ENCODE measurements at places on chromosomes 11 and 22.

DNA sequence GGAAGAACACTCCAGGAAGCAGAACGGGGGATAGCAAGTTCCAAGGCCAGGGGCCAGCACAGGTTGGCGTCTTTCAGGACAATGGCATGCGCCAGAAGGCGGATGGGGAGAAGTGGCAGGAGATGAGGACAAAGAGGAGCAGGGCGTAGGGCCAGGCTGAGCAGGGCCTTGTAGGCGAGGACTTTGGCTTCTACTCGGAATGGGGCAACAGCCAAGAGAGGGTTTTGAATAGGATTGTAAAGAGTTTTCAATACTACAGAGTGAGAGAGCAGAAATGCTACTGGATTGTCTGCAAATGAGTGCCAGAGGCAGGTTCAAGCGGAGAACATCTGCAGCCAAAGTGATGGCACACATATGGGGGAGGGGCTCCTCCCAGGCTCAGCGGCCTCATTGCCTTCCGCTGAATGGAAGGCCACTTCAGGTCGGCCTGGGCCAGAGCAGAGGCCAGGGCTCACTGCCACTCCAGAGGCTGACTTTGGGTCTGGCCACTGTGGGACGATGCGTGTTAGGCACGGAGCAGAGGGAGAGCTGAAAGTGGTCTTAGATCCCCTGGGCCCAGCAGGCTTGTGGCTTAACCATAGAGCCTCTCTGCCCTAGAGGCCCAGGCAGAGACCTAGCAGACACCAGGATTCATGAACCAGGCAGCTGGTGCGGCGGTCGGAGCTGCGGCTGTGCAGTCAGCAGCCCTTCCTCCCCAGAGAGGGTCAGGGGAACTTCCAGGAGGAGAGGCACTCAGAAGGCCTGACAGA, 118.2 kb downstream of the DSCAML1 start:
- DNase-seq: peak; percentile 40

GRCh38 chr11:114058871-114059277, 637 bp upstream of the ZBTB16 start:
- peak; percentile 39 for DNase-seq

DNA sequence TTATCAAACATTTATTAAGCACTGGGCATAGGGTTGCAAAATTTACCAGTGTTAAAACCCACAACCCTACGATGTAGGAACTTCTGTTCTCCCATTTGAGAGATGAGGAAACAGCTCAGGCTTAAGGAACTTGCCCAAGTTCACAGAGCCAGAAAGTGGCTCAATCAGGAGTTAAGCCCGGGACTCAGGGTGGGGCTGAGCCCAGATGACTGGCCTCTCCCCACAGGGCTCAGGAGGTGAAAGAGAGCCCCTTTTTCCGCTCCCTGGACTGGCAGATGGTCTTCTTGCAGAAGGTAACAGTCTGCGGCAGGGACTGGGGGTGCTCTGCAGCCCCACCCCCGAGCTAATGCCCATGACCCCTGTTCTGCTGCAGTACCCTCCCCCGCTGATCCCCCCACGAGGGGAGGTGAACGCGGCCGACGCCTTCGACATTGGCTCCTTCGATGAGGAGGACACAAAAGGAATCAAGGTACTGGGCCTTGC, 5.6 kb upstream of the ANKRD13D start:
- DNase-seq: no peak

GRCh38 chr11:130600616-130601015, 152.2 kb downstream of the ADAMTS15 start:
- DNase-seq: no peak

DNA sequence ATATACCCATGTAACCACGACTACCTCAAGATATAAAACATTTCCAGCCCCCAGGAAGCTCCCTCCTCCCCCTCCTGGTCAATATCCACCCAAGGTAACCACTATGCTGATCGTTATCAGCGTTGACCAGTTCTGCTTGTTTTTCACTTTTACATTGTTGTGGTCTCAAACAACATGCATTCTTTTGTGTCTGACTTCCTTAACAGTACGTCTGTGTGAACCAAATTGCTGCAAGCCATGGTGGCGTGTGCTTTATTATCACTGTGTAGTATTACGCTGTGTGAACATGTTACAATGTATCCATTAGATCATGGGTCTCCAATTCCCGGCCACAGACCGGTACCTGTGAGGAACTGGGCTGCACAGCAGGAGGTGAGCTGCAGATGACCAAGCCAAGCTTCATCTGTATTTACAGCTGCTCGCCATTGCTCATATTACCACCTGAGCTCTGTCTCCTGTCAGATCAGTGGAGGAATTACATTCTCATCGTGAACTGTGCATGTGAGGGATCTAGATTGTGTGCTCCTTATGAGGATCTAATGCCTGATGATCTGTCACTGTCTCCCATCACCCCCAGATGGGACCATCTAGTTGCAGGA, 15.5 kb upstream of the GRK3 start:
- DNase-seq: no peak

DNA sequence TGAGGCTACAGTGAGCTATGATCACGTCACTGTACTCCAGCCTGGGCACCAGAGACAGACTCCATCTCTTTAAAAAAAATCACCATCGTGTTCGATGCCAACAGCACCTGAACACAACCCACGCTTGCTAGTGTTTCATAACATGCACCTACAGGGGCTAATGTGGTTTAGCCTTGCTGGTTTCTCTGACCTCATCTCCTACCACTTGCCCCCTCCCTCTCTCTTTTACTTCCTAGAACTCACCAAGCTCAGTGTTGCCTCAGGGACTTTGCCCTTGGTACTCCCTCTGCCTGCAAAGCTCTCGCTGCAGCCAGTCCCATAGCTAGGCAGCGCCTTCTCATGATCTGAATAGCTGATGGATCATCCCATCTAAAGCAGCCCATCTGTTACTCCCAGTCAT, 99.8 kb downstream of the FBXO7 start:
- DNase-seq: peak; percentile 84

- DNase-seq: no peak
These were observed 1.6 kb downstream of the JOSD1 start for GRCh38 chr22:38699143-38699542.

DNA sequence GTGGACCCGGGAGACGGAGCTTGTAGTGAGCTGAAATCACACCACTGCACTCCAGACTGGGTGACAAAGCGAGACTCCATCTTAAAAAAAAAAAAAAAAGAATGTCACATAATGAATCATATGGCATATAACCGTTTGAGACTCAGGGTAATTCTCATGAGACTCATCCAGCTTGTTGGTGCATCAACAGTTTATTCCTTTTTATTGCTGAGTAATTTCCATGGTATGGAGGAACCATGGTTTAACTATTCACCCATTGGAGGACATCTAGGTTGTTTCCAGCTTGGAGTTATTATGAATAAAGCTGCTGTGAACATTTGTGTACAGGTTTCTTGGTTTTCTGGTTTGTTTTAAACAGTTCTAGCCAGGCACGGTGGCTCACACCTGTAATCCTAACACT, 25.3 kb downstream of the PPARA start:
- DNase-seq: no peak

- DNase-seq: no peak
These were observed 46.7 kb upstream of the SLC37A2 start for GRCh38 chr11:125016413-125016812.

DNA sequence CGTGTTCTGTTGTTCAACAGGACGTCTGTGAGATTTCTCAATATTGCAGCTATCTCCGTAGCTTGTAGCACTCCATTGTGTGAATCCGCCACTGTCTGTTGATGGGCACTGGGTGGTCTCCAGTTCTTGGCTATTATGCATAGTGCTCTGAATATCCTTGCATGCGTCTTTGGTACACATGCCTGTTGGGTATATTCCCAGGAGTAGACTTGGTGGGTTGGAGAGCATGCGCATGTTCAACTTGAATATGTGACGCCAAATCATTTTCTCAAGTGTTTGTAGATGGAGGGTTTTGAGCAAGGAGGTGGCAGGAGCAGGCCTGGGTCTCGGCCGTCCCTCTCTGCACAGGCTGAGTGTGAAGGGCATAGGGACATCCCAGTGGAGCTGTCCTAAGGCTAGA, 24.8 kb upstream of the TSKU start:
- DNase-seq: no peak

DNA sequence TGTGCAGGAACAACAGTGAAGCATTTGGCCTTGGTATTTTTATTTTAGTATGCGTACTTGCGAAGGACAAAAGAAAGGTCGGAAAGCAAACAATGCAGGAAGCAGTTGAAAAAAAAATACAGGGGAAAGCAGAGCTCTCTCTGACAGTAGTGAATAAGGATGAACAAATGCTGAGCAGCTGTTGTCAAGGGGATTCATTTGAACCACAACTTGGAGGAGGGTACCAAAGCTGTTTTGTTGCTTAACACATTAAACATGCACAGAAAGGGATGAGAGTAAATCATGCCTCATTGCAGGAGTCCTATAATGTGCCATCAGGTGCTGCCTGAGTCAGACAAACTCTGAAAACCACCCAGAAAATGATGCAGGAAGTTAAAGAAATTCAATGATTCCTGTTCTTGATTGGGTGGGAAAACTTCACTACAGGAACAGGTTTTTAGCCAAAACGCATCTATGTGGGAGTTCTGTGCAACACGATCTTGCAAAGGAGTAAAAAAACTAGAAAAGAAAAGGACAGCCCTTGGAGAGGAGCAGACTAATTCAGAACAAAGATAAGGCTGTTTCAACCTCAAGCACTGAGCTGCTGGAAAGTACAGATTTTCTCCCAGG, 2113.5 kb downstream of the LRRC4C start:
- no peak for DNase-seq

GRCh38 chr22:25404556-25404927, 159.9 kb upstream of the GRK3 start:
- no peak for DNase-seq

DNA sequence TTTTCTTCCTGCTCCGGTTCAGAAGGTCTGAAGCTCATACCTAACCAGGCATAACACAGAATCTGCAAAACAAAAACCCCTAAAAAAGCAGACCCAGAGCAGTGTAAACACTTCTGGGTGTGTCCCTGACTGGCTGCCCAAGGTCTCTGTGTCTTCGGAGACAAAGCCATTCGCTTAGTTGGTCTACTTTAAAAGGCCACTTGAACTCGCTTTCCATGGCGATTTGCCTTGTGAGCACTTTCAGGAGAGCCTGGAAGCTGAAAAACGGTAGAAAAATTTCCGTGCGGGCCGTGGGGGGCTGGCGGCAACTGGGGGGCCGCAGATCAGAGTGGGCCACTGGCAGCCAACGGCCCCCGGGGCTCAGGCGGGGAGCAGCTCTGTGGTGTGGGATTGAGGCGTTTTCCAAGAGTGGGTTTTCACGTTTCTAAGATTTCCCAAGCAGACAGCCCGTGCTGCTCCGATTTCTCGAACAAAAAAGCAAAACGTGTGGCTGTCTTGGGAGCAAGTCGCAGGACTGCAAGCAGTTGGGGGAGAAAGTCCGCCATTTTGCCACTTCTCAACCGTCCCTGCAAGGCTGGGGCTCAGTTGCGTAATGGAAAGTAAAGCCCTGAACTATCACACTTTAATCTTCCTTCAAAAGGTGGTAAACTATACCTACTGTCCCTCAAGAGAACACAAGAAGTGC, 661 bp upstream of the MALAT1 start:
- peak; percentile 76 for DNase-seq

GRCh38 chr11:78564490-78565467, 9.9 kb downstream of the NARS2 start:
- peak; percentile 72 for DNase-seq
